Astrocyte of the cerebellum (primary cell): ENCODE measurements at places on chromosomes 1 and 21.

DNA sequence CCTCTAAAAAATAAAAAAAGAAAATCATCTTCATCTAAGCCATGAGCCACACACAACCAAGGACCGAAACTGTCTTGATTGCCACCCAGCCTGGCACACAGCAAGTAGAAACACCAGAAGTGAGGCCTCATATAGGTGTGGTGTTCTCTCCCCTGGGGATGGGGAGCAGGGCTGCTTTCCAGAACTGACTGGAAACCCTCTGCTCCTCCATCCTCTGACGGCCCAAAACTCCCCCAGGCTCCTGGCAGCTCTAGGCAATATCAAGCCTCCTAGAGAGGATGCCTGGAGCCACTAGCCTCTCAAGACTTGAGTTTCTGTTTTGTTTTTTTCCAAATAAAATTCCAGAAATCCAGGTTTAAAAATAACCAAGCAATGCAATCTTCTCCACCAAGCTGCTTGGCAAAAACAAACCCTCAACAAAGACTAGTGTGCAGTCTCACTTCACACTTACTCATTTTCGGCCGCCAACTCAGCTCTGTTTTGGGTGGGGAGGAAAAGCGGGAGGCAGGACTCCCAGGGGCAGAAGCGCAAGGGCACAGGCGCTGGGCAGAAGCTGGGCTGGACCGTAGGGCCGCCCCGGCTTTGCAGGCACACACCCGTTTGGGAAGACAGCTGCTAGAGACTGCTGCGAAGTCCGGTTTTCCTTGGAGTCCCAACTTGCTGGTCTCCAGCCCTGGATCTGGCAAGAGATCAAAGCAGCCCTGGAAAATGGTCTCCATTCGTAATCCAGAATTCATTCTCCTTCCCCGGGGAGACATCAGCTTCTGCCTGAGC lies 78.2 kb upstream of the CAPZB start:
- no peak for DNase-seq

GRCh38 chr1:220652995-220653394 lies 37.2 kb upstream of the C1orf115 start:
- no peak for DNase-seq

- no peak for DNase-seq
Measured at GRCh38 chr1:11052839-11053757, 6.1 kb upstream of the MASP2 start.

DNA sequence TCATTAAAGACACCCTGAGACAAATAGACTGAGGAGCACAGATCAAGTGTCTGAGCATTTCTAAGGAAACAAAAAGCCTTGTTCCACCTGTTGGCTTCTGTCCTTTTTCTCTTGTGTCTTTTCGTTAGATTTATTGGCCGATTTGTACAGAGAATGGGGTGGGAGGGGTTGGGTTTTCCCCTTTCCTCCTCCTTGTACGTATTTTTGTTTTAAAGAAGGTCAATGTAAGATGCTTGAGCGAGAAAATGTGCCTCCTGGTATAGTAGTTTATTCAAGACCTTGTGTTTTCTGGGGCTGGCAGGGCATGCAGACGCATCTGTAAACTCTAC lies 1.2 kb downstream of the BCL9 start:
- DNase-seq: no peak

DNA sequence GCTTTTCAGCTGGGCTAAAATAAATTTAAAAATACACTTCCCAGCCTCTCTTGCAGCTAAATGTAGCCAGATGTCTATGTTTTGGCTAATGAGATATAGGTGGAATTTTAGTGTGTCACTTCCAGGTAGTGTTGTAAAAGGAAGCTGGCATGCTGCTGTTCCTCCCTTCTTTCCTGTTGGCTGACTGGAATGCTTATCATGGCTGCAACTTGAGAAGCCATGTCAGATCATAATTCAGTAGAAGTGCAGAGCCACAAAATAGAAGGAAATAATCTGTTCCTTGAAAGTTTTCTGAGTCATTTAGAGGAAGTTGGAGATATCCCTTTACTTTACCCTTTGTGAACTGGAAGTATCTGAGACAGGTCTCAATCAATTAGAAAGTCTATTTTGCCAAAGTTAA lies 10.9 kb upstream of the RBM15 start:
- no peak for DNase-seq

- DNase-seq: no peak
Measured at GRCh38 chr1:237281481-237281880, 239.5 kb downstream of the RYR2 start.

GRCh38 chr1:47875831-47876586 lies 121.2 kb downstream of the TRABD2B start:
- DNase-seq: no peak

- no peak for DNase-seq
Measured at GRCh38 chr1:26177182-26177684, at the start of gene CNKSR1. Gene CNKSR1, plus strand, starts transcription at chr1:26177491. Its CDS starts 57 bp downstream, at chr1:26177548.

GRCh38 chr1:177329871-177330270 lies 159.1 kb downstream of the BRINP2 start:
- DNase-seq: no peak

DNA sequence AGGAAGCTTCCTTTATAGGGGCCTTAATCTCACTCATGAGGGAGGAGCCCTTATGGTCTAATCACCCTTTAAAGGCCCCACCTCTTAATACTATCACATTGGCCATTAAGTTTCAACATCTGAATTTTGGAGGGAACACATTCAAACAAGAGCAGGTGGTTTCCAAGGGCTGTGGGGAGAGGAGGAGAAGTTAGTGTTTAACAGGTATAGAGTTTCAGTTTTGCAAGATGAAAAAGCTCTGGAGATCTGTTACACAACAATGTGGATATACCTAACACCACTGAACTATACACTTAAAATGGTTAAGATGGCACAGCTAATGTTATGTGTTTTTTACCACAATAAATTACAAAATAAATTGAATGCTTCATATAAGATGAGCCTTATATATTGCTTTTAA lies 113.4 kb upstream of the DNAH14 start:
- no peak for DNase-seq

- no peak for DNase-seq
Measured at GRCh38 chr21:31195334-31196015, 148.6 kb downstream of the TIAM1 start.

- DNase-seq: no peak
Measured at GRCh38 chr1:33802268-33802667, 61.6 kb upstream of the HMGB4 start.

- DNase-seq: no peak
Measured at GRCh38 chr1:12491656-12492055, 126.4 kb downstream of the DHRS3 start.

DNA sequence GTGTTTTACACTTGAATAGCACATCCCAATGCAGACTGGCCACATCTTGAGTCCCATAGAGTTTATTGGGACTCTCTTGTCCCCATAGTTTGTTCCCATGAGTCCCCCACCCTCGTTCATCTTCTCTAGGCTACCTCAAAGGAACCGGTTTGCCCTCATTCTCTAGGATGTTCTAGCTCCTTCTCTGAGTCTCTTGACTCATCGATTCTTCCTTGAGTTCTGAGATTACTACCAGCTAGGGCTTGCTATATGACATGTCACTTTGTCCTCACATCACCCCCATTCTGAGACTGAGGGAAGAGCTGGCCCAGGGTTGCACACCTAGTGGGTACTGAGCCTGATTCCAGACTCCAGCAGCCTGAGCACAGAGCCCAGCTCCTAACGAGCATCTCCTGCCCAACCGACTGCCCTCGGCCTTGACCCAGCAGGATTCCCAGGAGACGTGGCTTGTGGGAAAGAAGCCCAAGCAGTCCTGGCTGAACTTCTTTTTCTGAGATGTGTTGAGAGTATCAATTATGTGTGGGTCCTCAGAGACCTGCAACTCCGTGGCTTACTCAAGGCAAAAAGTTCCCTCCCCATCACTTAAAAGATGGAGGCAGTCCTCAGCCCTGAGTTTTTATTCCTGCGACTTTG lies 42.0 kb downstream of the TMEM51 start:
- DNase-seq: no peak

DNA sequence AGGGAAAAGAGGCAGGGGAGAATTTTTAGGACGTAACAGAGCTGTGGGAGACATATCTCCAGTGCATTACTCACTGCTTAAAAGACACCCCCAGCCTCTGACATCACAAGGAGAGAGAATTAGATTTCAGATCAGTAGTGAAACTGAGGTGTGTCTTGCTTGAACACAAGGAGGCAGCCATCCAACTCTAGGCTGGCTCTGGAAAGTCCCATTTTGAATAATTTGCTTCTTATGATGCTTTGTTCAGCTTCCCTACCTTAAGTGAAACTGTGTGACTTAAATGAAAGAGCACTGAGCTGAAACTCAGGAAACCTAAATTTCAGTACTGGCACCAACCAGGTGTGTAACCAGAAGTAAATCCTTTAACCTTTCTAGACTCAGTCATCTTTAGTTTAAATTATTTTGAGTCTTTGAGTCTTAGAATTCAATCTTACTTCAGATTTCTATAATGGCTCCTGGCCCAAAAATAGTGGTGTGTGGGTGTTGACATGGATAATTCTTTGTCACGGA lies 251.6 kb upstream of the SGIP1 start:
- DNase-seq: no peak

GRCh38 chr21:15140321-15141019 lies 75.7 kb upstream of the NRIP1 start:
- DNase-seq: no peak

DNA sequence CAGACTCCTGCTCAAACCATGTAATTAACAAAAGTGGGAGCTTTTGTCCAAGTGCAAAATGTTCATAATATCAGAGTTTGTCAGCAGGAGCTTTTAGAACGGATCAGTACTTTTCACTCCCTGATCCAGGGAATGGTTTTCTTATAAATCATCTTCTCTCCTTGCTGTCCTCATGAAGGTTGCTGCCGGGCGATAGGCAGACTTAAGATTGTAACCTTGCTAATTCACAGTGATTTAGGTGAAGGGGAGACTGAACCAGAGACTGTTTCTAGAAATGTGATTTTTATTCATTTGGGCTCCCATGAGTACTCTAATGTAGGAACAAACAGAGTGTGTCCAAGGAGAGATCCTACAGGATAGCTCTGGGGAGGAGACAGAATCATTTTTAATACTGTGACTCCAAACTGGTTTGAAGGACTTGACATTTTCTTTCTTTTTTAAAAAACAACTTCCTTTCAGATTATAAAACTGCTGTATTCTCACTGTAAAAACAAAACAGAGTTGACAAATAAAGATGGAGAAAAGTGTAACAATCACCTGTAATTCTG lies 23.7 kb downstream of the ELAVL4 start:
- no peak for DNase-seq

DNA sequence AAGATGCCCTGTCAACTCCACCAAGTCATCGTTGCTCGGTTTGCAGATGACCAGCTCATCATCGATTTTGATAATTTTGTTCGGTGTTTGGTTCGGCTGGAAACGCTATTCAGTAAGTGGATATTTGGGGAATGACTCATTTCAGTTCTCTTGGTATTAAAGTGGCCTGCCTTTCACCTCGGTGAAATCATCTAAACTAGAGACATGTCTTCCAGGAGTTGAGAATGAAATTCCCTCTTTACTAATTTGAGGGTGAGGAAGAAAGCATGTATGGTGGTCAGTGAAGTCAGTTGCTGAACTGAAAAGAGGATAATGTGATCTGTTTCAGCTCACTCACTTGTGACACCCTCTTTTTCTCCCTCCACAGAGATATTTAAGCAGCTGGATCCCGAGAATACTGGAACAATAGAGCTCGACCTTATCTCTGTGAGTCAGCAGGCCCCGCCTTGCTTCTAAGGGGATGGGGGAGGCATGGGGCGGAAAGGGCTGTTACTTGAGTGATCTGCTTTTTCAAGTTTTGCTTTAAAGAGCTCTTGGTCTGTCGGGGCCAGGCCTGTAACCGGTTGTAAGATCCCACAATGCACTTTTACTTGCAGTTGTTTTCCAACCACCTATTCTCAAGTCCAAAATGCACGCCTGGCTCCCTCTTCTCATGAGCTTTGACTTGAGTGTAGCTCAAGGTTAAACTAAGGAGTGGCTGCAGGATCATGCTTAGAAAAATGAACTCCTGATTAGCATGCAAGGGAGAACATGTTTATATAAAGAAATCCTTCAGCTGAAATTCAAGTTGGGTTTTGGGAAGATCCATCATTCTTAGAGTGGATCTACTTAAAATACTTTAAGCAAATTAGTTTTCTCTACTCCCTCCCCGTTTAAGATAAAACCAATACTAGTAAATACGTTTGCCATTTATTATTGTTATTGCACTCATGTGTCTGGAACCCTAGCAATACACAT lies 59.8 kb downstream of the CAPN2 start:
- DNase-seq: peak; percentile 70

DNA sequence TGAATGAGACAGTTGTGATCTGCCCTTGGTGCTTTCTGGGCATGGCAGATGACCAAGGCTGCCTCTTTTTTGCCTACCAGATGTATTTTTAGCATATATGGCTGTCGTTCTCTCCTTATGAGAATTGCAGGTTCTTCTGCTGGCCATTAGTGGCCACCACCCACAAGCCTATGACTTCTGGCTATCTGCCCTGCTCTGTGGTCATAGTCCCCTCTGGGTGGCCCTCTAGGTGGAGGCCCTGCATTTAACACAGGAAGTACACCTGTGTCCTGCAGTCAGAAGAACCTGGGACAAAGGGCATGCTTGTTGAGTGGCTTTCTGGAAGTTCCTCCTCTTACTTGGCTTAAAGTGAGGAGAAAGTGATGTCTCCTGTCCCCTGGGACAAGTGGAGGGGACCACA lies 6.5 kb downstream of the FCAMR start:
- DNase-seq: no peak

- no peak for DNase-seq
Measured at GRCh38 chr1:232630894-232631195, 912 bp upstream of the SIPA1L2 start.

DNA sequence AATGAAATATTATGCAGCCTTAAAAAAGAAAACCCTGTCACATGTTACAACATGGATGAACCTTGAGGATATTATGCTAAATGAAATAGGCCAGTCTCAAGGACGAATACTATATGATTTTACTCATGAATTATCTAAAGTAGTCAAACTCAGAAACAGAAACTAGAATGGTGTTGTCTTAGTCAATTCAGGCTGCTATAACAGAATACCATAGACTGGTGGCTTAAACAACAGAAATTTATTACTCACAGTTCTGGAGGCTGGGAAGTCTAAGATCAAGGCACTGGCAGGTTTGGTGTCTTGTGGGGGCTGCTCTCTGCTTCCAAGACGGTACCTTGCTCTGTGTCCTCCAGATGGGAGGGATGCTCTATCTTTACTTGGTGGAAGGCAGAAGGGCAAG lies 113.8 kb upstream of the DNAH14 start:
- DNase-seq: no peak
